HT-29 (cell line): ENCODE measurements at places on chromosomes 6 and 20.

DNA sequence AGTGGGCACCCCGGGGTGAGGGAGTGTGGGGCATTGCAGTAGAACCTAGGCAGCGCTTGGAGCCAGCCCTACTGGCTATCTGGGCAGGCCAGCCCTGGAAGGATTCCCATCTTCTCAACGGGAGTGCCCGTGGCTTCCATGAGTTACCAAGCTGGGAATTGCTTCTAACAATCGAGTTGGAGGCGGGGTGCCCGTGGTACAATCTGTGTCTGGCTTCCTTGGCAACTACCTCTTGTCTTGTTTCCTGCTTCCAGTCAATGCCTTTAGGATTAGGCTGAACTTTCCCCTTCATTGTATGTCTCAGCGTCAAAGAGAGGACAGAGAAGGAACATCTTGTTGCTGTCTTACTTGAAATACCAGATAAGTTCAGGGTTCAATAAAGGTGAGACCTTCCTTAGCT is 33.3 kb downstream of the PPP1R14C start:
- DNase-seq, result peak; percentile 61

DNA sequence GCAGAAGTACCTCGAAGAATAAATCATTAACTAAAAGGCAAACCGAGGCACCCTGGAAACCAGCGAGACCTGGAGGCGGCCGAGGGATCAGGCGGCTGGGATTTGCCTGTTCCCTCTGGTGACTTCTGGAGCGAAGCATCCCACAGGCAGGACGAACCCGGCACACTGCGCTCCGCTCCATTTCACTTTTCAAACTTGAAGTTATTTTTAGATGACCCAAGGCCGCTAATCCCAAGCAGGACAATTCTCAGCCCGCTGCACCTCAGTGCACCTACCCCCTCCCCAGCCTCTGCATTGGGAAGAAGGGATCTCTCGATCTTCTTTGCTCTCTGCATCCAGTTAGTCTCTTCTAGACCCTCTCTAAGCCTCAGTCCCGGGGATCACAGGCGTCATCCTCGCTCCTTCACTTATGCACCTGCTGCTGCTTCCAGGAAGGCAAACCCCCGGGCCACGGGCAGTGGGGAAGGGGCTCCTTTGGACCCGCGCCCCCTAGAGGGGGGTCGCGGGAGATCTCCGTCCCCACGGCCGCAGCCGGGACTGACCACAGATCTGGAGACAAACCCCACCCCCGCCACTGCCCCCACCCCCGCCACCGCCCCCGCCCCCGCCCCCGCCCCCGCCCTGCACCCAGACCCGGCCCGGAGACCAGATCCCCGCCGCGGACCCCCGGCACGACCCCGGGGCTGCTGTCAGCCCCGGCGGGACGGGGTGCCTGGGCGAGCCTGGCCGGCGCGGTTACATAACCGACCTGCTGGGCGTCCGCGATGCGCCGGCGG is 636 bp downstream of the RCAN2 start:
- DNase-seq, result no peak

GRCh38 chr20:34458631-34459030 is 57.6 kb upstream of the DYNLRB1 start:
- no peak for DNase-seq

- DNase-seq, result no peak
These were observed 13.7 kb upstream of the SCRT2 start for GRCh38 chr20:689348-689747.

- DNase-seq, result no peak
These were observed 353.9 kb downstream of the HACE1 start for GRCh38 chr6:104505838-104506237.
